ENCODE measurements at places on chromosomes 1 and 21. TPM values are rescaled to one million over a fixed set of nuclear protein-coding genes. Genes with fewer than 3 reads are reported as not detected.

- H3K27me3 ChIP-seq: no peaks in the 10 kb centered on the region
- no peaks in the 10 kb centered on the region for H3K4me1 ChIP-seq
- no peaks in the 10 kb centered on the region for H3K36me3 ChIP-seq
- DNase-seq: no peak
- H3K4me3 ChIP-seq: no peak overlapping the region
- no peak overlapping the region for H3K27ac ChIP-seq
These were observed 138.8 kb upstream of the HMGB4 start for GRCh38 chr1:33725037-33725436.

GRCh38 chr1:88680471-88680870, 3.6 kb upstream of the PKN2 start:
- no peak overlapping the region for H3K27ac ChIP-seq
- no peaks in the 10 kb centered on the region for H3K36me3 ChIP-seq
- H3K4me3 ChIP-seq: no peak overlapping the region

- no peak overlapping the region for H3K4me3 ChIP-seq
- no peaks in the 10 kb centered on the region for H3K4me1 ChIP-seq
- H3K36me3 ChIP-seq: no peaks in the 10 kb centered on the region
- no peak overlapping the region for H3K27ac ChIP-seq
- H3K27me3 ChIP-seq: no peaks in the 10 kb centered on the region
These were observed 193.8 kb downstream of the ZC3H11B start for GRCh38 chr1:219419065-219419464.

The LCE1E gene
- not detected for total RNA-seq

The TMEM269 gene
- total RNA-seq: 0.20 TPM
